ENCODE measurements at places on chromosomes 7 and 10. TPM values are rescaled to one million over a fixed set of nuclear protein-coding genes. Genes with fewer than 3 reads are reported as not detected.
A peak's percentile ranks its signal among the peaks of the same experiment; 100 is the strongest.

DNA sequence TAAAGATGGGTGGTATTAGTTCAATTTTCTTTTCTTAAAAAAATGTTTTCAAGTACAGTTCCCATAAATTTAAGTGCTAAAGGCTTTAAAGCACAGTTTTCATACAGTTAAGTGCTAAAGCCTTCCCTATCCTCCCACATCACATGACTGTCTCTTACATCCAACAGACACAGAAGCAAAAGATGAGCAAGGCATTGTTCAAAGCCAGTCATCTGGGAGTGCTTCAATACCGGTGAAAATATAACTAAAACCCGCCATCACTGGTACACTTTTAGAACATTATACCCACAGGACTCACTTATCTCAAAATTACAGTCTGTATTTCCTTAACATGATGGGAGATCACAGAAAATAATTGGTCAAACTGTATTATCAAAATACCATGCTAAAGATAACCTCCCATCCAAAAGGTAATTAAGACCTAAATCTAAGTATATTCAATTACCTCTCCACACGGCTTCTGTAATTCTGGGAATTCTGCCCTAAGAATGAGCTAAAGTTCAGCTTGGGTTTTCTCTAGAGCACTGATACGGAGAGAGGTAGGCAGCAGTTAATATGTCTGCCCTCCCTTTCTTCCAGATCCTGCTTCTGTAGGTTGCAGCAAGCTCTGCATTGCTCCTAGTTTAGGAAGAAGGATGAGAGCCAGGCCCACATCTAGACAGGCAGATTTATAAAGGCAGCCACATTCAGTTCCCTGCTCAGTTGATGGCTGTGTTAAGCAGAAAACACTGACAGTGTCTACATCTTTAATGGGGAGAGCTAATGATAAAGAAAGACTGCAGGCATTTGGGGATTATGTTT, 474.8 kb upstream of the PFKP start:
- no peak for DNase-seq

- DNase-seq = no peak
These were observed 111.6 kb downstream of the ACTR3B start for GRCh38 chr7:152871005-152871677.

DNA sequence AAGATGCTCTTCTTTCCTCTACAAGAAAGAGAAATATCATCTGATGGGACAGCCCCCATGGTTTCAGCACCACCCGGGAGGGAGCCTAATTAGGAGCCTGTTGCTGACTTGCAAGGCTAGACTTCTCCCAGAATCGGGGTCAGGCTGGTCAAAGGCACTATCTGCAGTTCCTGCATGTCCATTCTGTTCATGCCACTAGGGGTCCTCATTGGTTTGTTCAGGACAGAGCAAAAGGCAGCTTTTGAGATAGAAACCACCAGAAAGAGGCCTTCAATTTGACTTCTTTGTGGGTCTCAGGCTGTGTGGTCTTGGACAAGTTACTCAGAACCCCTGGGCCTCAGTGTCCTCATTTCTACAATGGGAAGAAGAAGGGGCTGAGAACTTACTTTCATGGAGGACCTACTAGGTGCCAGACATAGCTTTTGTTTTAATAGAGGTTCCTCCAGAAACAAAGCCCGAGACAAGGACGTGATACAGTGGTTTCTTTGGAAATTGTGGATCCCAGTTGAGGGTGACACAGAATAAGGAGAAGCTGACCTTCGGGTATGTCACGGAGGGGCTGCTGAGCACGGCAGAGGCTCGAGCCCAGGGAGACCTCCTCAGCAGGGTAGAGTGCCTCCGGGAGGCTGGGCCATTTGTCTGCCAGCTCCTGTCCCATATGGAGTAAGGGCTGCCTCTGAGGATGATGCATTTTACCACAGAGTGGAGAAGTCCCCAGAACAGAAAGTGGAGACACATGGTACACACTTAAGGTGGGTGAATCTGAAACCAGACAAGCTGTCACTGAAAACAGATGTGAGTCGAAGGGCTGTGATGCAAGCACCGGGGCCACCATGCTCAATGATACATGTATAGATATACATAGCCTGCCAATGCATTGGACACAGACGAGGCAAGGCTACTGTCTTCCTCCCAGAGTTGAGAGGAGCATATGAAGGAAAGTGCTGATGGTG, 33.1 kb upstream of the NEUROD6 start:
- peak; percentile 2 for DNase-seq

DNA sequence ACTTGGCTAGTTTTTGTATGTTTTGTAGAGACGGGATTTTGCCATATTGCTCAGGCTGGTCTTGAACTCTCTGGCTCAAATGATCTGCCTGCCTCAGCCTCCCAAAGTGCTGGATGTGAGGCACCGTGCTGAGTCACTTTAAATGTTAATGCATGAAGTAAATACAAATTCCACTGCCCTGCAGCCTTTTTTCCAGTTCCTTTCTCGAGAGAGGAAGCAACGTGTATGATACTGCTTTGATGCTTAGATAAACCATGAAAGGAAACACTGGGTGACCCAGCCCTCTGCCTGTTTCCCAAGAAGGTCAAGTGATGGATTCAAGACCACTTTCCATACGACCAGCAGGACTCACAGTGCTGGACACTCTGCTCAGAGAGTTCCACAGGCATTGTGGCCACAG, 11.3 kb upstream of the MRPS24 start:
- DNase-seq = no peak

- DNase-seq = no peak
These were observed 19.6 kb downstream of the SRI start for GRCh38 chr7:88200261-88200660.

DNA sequence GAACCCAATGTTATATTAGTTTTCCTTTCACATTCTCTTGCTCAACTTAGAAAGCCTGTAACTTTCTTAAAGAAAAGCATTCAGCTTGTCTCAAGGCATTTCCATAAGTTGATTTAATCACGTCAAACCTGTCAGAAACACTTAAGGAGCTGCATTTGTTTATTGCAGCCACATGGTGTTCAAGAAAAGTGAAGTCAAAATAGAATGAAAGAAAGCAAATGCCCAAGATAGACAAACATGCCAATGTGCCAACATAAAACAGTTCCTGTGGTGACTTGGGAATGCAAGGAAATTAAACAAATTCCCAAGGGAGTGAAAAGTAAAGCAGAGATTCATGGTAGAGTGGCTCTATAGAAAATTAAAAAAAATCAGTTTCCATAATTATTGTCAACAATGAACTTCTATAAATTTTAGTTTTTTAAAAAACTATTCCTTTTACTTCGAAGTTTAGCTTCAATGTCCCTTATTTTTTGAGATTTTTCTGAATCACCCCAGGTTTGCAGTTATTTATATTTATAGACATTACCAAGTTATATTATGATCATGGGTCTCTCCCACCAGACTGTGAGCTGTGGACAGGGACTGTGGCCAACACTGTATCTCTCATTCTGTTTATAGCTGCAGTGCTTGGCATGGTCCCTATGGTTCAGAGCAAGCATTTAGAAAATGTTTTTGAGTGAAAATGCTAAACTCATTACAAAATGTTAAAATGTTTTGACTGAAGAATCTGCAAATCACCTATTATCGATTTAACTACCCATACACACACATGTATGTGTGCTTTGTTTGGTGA, 887.4 kb downstream of the REEP3 start:
- no peak for DNase-seq

- no peak for DNase-seq
These were observed 933.3 kb downstream of the GRID1 start for GRCh38 chr10:85433248-85433647.

Gene PLA2G12B
- total RNA-seq = not detected

Gene CALD1
- total RNA-seq = 0.33 TPM

Gene SMNDC1
- total RNA-seq = 48.1 TPM
